Stimulated activated CD4-positive, alpha-beta T cell treated with anti-CD3 and anti-CD28 coated beads, TNF-alpha, amount 100 ng/mL, for 48 hours (primary cell): ENCODE measurements at places on chromosomes 2 and 18.

DNA sequence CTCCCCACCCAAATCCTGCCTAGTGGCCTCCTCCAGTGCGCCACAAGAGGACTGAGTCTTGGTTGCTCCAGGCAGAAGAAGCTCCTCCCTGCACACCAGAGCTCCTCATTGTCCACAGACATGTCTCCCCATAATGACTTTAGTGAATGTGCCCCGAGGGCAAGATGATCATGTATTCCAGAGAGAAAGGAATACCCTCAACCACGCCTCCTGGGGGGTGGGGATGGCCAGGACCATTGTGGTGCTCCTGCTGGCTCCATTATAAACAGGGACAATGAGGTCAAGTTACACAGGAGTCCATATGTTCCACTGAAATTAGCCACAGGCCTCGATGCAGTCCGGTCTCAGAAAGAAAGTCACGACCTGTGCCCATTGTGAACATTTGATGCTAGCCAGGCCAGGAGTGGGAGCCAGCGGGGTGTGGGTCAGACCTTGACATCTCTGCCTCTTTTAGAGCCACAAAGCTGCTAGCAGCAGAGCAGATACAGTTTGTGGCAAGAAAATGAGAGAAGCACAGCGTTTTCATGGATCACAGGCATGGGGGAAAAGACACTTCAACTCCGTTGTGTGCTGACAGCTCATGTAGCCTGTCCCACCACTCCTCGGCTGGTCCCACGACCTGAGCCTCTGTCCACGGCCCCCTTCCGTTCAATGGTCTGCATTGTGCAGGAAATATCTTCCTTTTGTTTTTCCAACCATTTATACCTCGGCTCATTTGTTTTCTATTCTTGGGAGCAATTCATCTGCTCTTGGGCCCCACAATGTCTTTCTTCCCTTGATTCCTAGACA lies 70.7 kb upstream of the FZD7 start:
- no peak for DNase-seq

GRCh38 chr2:9057939-9058761 lies 54.7 kb upstream of the MBOAT2 start:
- DNase-seq = no peak

DNA sequence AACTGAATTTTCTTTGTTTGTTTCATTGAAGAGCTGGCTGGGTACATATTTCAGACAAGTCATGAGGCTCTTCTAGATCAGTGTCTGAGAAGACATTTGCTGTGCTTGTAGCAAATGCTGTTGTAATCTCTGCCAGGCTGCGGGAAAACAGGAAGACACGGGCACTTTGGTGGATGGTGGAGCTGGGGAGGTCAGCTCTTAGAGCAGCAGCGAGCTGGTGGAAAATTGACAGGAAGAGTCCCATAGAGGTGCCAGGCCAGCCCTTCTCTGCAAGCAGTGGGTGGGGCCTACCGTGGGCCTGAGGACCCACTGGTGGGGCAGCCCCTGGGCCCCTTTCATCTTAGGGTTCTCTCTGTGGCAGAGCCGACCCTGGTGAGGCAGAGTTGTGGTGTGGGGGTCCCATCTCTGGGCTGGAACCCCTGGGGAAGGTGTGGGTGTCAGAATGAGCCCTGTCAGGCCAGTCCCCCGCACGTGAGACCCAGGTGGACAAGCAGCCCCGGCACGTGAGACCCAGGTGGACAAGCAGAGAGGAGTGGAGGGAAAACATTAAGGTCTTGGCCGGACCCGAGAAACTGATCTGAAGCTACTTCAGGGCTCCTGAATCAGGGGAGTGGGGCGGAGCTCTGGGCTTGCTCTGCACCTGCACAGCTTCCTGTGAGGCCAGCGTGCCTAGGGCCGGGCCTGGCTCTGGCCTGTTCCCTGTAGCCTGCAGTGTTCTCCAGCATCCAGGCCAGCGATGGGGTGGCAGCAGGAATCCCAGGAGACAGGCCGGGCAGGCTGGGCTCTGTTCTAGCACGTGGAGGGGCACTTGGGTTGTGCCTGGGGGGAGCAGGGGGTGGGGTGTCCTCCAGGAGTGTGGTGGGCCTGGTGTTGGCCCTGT lies 273.5 kb upstream of the HDAC4 start:
- DNase-seq = no peak

- no peak for DNase-seq
These were observed 9.8 kb downstream of the ARID5A start for GRCh38 chr2:96546321-96546720.

- no peak for DNase-seq
These were observed 185.4 kb downstream of the INHBB start for GRCh38 chr2:120531365-120531764.

GRCh38 chr2:26691881-26692278 lies 642 bp upstream of the KCNK3 start:
- no peak for DNase-seq

DNA sequence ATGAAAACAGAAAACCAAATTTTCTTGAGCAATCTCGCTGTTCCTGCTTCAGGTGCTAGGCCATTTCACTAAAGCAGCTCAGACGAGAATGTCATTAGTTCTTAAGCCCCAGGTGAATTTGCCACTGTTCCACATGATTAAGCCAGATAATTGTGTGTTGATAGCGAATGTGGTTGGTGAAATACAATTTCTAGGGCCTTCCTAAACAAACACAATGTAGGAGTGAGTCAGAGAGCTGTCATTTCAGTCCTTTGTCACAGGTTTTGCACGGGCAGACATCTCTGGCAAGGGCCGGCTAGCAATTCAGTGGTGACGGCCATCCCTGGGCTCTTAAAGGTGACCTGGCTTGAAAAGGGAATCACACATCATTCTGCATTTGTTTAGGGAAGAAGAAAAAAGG lies 170.7 kb downstream of the TMEM182 start:
- DNase-seq = no peak

DNA sequence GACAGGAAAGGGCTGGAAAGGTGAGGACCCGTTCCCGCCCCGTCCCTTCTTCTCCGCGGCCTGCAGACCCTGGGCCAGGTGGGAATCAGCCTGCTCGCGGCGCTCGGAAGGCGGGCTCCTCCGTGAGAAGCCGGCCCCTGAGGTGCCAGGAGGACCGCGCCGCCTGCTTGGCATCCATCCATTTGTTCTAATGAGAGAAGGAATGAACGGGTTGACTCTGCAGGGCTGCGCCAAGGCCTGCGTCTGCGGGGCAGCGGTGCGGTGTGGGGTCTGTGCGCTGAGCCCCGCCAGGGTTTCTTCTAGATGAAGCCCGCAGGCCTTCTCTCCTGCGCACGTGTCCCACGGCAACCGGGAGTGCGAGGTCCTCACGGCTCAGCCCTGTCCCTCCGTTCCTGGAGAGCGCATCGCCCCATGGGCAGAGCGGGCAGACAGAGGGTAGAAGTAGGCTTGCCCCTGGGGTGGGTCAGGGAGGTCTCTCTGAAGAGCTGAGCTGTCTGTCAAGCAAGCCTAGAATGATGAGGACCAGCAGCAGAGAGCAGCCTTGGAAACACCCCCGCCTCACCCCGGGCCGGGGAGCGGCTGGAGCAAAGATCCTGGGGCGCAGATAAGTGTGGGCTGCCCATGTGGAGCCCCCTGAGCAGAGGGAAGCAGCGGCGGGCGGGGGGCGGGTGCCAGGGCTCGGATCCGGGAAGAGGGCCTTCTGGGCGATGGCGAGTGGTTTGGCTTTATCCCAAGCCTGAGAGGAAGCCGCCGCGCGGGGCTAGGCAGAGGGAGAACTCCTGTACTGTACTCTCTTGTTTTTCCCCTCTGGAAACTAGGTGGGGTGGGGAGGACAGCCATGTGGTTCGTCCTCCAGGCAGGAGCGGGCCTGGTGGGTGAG lies 27.9 kb upstream of the HS6ST1 start:
- DNase-seq = no peak

DNA sequence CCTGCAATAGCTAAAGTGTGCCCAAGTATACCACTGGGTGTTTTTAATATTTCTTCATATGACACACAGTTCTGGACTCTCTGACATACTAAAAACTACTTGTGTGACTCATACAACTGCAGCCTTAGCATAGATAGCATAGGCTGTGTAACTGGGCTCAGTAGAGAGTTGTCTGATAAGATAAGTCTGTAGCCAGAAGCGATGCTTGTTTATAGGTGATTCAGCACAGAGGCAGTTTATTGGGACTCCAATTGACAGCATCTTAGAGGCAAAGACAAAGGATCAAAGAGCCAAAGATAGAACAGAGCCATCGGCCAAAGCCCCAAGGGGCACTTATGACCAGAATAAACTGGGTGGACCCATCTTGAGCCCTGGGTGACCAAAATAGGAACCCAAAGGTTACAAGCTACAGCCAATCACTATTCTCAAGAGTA lies 42.3 kb downstream of the AAK1 start:
- DNase-seq = no peak

DNA sequence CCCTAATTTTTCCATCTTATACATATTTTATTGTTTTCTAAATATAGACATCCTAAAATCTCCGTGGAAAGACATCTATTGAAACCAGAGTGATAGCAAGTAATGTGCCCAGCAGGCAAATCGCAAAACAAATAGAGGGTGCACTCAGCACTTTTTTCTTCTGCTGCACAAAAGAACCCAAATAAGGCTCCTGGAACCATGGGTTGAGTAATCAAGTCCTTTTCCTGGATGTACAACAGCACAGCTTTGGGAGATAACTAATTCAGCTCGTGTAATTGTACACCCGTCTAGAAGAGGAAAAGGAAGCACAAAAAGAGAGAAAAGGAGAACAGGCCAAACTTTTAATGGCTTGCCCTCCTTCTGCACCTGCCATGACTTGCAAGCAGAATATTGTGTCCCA lies 126.9 kb upstream of the TLK1 start:
- no peak for DNase-seq

- DNase-seq = no peak
These were observed 179.2 kb upstream of the RAB6C start for GRCh38 chr2:129800285-129800684.

GRCh38 chr2:126381091-126381490 lies 274.9 kb upstream of the GYPC start:
- no peak for DNase-seq

- DNase-seq = no peak
These were observed 66.5 kb downstream of the THNSL2 start for GRCh38 chr2:88236666-88237065.

DNA sequence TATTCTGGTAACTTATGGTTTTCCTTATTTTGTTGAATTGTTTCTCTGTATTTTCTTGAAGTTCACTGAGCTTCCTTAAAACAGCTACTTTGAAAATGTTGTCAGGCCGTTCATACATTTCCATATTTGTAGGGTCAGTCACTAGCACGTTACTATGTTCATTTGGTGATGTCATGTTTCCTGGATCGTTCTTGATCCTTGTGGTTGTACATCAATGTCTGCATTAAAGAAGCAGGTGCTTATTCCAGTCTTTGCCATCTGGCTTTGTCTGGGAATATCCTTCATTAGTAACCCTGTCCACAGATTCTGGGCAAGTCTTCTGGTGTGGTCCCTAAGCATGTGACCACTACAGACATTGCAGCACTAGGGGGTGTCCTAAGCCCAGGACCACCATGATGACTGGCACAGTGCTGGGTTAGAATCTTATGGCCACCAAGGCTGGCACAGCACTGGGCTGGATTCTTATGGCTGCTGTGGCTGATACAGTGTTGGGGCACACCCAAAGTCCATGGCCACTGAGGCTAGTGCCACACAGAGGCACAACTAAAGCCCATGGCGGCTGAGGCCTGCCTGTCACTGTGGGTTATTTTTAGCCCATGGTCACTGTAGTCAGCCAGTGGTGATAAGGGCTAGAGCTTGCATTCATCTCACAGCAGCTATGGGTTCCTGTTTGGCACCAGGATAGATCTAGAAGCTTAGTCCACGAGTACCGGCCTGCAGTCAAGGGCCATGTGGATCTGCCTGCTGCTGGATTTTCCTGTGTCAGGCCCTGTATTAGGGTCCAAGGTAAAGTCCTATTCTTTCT lies 13.2 kb downstream of the VWA3B start:
- no peak for DNase-seq

DNA sequence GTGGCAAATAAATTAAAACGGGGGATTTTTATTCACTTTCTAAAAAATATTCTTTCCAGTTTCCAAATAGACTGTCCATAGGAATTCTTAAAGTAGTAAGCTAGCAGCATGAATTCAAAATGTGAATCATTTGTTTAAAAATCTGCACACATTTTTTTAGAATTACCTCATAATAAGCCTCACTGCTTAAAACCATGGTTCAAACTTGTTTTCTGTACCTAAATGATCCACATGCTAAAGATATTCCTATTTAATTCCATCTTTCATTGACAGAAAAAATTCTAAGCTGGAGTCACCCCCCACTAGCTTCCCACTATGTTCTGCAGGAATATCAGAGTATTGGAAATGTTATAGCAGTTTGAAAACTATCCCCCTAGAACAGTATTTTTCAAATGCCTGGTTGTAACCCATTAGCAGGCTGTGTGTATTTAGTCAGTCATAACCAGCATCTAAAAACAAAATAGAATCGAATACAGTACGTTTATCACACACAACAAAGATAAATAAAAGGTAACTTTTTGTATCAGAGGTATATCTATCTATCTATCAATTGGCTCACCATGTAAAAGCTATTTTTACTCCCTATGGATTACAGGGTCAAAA lies 11.2 kb upstream of the IKZF2 start:
- no peak for DNase-seq

DNA sequence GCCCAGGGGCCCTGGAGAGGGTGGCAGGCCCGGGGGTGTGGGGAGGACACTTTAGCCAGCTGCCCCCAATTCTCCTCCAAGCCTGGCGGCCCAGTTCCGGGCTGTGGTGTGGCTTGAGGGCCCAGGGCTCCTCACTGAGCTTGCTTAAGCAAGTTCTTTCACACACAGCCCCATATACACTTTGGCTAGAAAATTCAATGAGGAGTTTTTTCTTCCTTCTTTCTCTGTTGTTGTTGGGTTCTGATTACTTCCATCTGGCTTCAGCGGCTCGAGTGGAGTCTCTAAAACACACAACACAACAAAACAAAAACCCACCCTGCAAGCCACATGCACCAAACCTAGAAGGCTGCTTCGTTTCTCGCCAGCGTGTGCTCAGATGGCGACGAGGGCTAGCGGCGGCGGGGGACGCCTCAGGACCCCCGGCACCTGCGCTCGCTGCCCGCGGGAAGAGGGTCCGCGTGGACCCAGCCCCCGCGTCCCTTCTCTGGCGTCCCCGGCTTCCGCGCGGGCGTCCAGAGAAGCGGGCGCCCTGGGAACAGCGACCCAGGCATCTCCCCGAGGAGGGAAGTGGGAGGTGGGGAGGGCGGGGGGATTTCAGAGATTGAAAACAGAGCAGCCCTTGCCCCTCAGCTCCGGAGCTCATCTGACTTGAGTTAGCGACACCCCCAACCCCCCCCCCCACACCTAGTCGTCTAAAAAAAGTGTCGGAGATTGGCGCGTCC lies 577 bp upstream of the GLI2 start:
- no peak for DNase-seq
